Iris pigment epithelial cell (primary cell): ENCODE measurements at places on chromosomes 6 and 20.

GRCh38 chr6:53009056-53009455, 14.0 kb upstream of the GSTA4 start:
- no peak for DNase-seq

- DNase-seq, result peak; percentile 7
Measured at GRCh38 chr6:32852018-32852843, 1.3 kb downstream of the TAP1 start.

GRCh38 chr20:38106461-38106860, 58.6 kb downstream of the TGM2 start:
- no peak for DNase-seq

- no peak for DNase-seq
Measured at GRCh38 chr6:52233005-52233404, 11.3 kb downstream of the IL17F start.

GRCh38 chr6:135534773-135535380, 37.3 kb upstream of the AHI1 start:
- DNase-seq, result peak; percentile 65

DNA sequence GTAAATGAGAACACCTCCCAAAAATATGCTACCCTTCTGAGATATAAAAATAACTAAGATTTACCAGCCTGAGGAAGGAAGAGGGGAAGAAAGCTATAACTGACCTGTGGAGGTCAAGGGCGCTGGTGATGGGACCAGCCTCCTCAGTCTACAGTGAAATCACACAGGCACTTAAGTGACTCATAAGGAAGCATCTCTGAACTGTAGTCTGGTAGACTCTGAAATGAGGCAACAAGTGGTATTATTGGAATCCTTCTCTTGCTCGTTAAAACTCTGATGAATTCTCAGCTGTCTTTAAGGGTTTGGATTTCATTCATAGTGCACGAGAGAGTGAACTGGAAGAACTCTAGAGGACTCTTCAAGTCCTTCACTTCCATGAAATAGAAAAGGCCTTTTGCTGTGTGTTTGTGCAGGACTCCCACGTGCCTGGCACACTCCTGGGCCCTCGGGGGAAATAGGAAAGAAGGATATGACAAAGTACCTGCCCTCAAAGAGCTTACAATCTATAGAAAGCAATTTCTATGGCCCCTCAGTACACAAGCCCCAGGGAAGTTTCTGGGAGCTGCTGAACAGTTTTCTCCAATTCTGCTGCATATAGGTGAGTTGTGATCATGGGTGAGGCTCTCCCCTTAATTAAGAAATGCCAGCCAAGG, 231.8 kb upstream of the RREB1 start:
- peak; percentile 95 for DNase-seq

- no peak for DNase-seq
Measured at GRCh38 chr6:131779304-131779703, 28.5 kb upstream of the ENPP1 start.

- DNase-seq, result no peak
Measured at GRCh38 chr6:56815436-56815835, 139.5 kb upstream of the BEND6 start.

- DNase-seq, result peak; percentile 66
Measured at GRCh38 chr6:106560996-106561685, 68.2 kb downstream of the RTN4IP1 start.
